ENCODE measurements at places on chromosomes 1 and 21. TPM values are rescaled to one million over a fixed set of nuclear protein-coding genes. Genes with fewer than 3 reads are reported as not detected.

DNA sequence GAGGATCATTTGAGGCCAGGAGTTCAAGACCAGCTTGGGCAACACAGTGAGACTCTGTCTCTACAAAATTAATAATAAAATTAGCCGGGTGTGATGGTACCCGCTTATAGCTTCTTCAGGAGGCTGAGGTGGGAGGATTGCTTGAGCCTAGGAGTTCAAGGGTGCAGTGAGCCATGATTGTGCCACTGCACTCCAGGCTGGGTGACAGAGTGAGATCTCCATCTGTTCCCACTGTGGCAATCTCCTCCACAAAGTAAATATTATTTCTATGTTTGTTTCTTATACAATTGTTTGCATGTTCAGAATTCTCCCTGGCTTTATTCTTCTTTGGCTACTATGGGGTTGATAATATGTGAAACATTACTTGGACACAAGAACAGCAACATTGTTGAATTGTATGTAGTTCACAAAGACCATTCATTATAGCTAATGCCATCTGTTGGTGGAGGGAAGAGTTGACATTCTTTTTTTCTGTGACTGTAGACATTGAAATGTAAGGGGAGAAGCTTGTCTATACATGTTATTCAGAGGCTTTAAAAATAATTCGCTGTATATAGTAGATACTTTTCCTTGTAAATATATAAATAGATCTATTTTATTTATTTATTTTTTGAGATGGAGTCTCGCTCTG, 47.8 kb upstream of the SRSF10 start:
- DNase-seq, result peak; percentile 67

GRCh38 chr1:90795431-90795830, 78.3 kb upstream of the BARHL2 start:
- DNase-seq, result no peak

- DNase-seq, result no peak
Measured at GRCh38 chr21:33510826-33511225, 19.3 kb upstream of the DNAJC28 start.

DNA sequence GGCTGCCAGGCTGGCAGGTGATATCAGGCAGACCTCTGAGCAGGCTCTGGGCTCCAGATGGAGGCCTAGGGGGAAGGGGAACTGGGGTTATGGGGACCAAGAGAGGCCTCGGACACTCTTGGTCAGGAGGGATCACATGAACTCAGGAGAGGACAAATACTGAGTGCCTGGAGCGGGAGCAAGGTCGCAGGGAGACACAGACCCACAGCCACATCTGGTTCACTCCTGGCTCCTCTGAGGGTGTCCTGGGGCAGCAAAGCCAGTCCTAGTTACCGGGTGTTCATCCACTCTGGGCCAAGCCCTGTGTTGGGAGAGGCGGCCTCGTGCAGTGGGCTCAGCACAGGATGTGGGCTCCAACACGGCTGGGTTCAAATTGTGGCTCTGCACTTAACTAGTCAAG, 239.0 kb downstream of the PTPRU start:
- no peak for DNase-seq

Gene POMGNT1
- polyA plus RNA-seq, result 61.7 TPM

Gene GBP7
- polyA plus RNA-seq, result 0.23 TPM

DNA sequence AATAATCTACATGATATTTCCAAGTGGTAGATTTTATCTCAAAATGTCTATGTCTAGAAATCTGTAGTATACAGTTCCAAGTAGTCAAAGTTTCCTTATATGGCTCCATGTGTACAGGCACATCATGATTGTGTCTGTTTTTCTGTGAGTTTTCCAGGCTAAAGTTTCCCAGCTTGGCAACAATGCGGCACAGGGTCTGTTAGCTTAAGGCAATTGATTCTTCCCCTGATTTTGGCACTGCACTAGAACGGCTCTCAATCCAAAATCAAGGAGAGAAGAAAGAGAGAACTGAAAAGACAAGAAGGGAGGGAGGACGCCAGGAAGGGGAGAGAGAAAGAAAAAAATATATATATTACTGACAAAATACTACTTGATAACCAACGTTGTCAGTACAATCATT, 193.9 kb upstream of the SNX7 start:
- DNase-seq, result no peak

Gene CHRM3
- 1.7 TPM for polyA plus RNA-seq

GRCh38 chr1:161727256-161727924, 6.0 kb downstream of the FCRLB start:
- DNase-seq, result no peak

- no peak for DNase-seq
Measured at GRCh38 chr1:154809436-154810413, 60.4 kb downstream of the KCNN3 start.

DNA sequence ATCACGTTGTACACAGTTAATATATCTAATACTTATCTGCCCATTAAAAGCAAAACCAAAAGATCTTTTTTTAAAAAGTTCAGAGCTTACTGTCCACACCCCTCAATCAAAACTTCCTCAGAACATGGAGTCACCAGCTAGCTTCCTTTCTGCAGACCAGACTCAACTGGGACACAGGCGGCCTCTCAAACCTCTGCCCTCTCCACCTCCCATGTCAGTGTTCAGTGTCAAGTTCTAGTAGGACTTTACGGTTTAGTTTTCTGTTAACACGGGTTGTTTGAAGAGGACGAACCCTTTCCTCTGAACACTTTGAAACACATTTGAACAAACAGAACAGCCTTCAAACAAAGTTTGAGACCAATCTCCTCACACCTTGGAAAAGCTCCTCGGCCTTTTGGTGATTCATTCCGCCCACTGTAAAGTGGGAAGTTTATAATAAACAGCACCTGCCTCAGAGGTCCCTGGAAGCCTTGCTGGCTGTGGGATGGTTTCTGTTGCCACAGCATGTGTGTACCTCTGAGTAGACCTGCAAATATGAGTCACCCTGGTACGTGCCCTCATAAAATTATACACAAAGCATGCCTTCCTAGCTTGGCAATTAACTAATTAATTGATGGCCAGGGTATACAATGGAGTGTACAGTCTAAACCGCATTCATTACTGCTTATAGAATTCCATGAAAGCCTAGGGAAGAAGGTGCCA, 48.4 kb upstream of the SIPA1L2 start:
- DNase-seq, result no peak

- no peak for DNase-seq
Measured at GRCh38 chr1:213905344-213905743, 82.4 kb upstream of the PROX1 start.

All from left lung (tissue), 14 donors.